ENCODE measurements at places on chromosomes 5 and 9.
A peak's percentile ranks its signal among the peaks of the same experiment; 100 is the strongest.

DNA sequence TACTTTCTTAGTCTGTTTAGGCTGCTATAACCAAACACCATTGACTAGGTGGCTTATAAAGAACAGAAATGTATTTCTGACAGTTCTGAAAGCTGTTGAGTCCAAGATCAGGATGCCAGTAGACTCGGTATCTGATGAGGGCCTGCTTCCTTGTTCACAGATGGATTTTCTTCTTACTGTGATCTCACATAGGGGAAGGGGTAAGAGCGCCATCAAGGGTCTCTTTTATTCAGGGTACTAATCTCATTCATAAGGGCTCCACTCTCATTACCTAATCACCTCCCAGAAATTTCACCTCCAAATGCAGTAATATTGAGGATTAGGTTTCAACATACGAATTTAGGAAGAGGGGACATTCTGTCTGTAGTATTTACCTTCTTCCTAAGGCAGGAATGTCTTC lies 384.0 kb upstream of the DMAC1 start:
- no peak for DNase-seq

DNA sequence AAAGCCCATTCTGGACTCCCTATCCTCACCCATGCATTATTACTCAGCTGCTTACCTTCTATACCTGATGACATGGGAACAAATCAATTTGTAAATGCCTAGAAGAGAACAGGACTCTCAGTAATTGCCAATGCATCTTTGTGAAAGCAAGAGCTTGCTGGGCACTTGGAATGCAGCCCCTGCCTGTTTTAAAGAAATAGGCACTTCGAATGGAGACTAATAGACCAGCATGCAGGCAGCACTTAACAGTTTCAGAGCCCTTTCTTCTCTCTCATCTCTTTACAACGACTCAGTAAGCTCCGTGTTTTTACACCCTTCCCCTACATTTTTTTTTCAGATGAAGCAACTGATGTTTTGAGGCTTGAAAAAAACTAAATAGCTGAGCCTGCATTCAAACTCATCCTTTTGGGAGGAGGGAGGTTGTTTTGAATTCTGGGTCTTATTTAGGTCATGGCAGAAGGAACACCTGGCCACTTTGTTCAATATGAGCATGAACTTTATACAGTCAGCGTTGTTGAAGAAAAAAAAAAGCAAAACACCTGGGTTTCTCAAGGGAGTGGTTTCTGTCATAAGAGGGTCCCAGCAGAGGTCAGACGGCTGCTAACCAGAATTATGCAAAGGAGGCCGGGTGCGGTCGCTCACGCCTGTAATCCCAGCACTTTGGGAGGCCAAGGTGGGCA lies 34.6 kb upstream of the WHRN start:
- DNase-seq: no peak

- DNase-seq: no peak
Measured at GRCh38 chr9:73583576-73583975, 431.9 kb downstream of the ANXA1 start.

DNA sequence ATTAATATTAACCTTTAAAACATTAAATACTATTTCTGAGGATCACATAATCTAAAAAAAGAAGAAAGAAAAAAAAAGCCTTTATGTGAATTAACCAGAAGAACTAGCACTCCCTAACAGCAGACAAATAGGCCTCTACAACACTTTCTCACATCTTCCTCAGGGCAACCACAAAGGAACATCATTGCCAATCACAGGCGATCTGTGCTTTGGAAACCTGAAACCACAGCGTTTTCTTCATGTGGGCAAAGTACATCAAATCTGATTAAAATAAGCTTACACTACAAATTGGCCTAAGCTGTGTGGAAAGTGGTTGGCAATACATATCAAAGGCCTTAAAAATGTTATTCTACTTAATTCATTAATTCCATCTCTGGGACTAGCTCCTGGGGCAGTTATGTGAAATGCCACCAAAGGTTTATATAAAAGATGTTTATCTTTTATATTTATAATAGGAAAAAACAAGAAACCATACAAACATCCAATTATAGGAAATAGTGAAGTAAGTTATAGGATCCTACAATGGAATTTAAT lies 184.8 kb upstream of the TBCA start:
- no peak for DNase-seq

- DNase-seq: no peak
Measured at GRCh38 chr9:112119225-112120029, 55.7 kb downstream of the SUSD1 start.

GRCh38 chr5:84131372-84131771 lies 253.3 kb downstream of the EDIL3 start:
- DNase-seq: no peak

GRCh38 chr9:38090170-38090569 lies 21.1 kb upstream of the SHB start:
- no peak for DNase-seq

DNA sequence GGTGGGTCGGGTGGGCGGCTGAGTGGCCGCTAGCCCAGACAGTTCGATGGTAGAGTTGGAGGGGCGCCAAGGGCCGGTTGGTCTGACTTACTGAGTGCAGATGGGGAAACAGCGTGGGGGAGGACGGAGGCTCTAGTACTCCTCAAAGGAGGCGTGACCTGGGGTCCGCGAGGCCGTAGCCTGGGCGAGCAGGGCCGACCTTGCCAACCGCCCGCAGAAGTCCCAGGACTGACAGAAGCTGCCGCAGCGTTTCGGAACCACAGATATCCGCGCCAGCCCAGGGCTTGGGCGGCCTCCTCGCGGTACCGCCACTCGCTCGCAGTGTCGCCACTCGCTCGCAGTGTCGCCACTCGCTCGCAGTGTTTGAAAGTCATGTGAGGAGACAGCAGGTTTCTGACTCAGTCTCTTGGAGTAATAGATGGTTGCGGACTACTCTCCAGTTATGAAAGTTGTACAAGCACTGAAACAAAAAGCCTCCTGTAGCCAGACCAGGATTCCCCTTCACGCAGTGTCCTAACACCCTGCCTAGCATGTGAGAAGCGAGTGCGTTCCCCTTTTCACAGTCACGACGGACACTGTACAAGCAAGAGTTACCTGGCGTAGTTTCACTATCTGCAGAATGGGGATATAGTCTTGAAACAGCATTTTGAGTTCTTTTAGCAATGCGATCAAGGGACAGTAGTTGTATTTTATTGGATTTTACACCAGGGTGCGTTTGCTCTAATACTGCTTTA lies 674 bp downstream of the TMEM38B start:
- DNase-seq: peak; percentile 25

- DNase-seq: peak; percentile 39
Measured at GRCh38 chr9:33159777-33160127, 7.4 kb downstream of the B4GALT1 start.

DNA sequence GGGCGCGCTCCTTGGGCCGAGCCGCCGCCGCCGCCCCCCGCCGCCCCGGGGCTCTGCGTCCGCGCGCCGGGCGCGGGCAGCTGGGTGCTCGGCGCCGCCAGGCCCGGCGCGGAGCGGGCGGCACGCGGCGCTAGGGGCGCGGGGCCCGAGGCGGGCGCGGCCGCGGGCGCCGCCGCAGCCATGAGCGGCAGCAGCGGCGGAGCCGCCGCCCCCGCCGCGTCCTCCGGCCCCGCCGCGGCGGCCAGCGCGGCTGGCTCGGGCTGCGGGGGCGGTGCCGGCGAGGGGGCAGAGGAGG lies 351 bp downstream of the TRIO start:
- DNase-seq: no peak

DNA sequence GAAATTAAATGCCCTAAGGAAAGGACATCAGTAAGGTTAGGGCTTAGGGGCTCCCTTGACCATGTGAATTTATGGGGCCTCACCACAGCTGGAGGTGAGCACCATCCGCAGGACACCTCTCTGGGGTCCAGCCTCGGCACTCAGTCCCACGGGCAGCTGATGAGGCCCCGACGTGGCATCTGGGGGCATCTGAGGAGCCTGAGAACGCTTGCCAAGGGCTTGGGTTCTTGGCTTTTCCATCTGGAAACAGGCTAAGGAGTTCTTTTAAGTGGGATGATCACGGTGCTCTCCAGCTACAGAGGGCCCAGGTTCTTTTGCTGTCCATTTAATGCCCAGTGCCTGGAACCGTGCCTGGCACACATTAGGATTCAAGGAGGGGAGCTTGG lies 3.6 kb downstream of the NKX2-5 start:
- DNase-seq: no peak

GRCh38 chr5:10786835-10787234 lies 25.8 kb upstream of the DAP start:
- no peak for DNase-seq

GRCh38 chr5:122967085-122967484 lies 69.4 kb downstream of the PPIC start:
- DNase-seq: no peak
